Fibroblast of skin of scalp (primary cell): ENCODE measurements at places on chromosomes 2 and 18.

GRCh38 chr18:46468426-46469180 lies 188.4 kb downstream of the LOXHD1 start:
- no peak for DNase-seq

- no peak for DNase-seq
These were observed 182.8 kb upstream of the SKOR2 start for GRCh38 chr18:47434214-47434746.

DNA sequence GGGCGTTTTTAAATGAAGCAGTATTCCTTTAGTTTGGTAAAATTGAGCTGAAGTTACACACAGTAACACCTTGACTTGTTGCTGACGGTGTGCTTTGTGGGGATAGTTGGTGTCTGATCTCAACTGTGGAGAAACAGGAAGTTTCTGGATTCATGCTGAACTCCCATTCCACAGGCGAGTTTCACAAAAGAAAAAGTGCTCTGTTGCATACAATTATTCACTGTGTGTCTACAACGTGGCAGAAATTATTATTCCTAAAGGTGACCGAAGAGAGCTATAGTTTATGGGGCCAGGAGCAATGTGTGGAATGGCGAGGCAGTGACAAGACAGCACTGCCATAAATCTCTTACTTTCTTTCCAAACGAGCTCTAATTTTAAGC lies 463 bp upstream of the CABYR start:
- no peak for DNase-seq

DNA sequence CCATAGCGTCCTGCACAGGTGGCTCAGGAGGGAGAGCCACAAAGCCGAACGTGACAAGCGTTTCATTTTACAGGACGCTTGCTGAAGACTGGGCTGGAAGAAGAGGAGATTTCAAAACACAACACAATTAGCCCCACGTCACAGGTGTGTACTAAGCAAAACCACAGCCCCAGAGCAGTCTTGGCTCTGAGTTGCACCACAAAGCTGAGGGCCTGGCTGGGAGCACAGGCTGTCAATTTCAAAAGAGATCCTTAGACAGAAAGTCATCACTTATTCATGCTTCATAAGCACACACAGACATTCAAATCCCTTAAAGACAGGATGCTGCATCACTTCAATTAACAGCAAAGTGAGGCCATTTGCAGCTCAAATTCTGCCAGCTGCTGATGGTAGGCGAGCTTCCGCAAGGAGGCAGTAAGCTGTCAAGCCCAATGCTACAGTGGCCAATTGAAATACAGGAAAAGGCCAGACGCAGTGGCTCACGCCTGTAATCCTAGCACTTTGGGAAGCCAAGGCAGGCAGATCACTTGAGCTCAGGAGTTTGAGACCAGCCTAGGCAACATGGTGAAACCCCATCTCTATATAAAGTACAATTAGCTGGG lies 79.6 kb downstream of the SKA1 start:
- DNase-seq: no peak

DNA sequence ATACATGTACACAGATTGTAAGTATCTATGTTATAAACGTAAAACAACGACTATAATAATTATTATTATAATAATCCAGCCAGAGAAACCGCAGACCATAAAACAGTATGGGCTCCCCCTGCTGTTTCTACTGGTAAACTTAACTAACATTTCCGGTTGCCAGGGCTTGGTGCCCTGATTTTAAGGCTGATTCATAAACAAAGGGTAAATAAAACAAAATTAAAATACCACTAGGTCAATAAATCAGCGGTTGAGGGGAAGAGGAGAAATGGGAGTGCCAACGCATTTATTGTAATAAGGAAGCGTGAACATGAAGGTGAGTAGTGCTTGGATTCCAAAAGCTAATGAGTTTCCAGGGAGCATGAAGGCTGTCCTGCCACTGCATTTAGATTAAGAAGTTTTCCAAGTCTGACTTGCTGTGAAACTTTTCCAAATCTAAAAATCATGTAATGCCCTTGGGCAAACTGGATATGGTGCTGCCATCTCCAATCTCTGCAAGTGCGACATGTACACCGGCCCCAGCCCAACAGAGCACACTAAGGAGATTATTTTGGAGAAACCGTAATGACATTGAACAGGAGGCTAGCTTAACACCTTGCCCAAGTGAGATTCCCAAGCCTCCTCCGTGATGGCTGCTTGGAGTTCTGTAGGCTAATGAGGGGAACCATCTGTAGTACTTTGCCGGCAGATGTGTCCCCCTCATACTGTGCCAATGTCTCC lies 50.7 kb upstream of the HNRNPA3 start:
- DNase-seq: peak; percentile 39

- peak; percentile 64 for DNase-seq
These were observed 7.7 kb downstream of the FBXO15 start for GRCh38 chr18:74139888-74140287.

DNA sequence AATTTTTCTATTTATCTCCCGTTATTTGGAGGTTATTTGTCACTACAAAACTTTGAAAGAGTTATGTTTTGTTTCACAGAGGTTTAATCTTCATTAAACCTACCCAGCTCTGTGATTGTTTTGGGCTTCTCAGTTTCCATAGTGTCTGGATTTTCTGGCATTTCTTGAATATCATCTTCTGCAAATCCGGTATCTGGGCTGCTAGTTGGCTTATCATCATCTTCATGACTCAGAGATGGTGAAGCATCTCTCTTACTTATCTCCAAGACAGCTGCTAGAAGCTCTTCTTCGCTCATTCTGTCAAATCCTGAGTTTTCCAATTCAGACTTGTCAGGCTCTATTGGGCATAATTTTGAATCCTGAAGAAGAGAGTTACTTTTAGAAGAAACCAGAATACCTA lies 55.6 kb downstream of the VIL1 start:
- DNase-seq: no peak

DNA sequence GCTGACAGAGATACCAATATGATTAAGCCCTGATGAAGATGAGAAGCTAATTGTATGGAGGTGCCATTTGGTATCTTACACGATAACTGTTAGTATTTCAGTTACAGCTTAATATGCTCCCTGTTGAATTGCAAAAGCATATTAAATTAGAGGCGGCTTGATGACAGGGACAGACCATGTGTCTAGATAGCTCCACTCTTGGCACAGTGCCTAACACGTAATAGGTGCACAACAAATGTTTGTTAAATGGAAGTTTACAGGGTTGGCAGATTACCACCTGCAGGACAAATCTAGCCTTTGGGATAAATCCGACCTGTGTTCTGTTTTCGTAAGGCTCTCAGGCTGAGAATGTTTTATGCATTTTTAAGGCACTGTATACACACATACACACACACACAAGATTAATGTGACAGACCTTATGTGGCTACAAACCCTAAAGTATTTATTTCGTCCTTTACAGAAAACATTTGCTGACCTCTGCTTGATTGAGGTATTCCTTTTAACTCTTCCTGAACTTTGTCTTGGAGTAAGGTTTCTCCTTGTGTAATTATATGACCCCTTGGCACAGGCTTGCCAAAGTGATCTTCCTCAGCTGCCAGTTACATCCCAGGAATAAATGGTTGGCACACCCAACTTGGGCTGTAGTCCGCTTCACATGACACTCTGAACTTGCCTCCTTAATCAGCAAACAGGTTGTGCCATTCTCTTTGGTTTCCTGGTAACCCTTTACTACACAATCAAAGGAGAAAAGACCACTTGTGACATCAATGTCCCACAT lies 348.9 kb downstream of the HRH4 start:
- DNase-seq: no peak

GRCh38 chr18:55252053-55252675 lies 292.9 kb upstream of the CCDC68 start:
- no peak for DNase-seq

GRCh38 chr2:11022591-11023273 lies 111.0 kb downstream of the KCNF1 start:
- DNase-seq: no peak

GRCh38 chr2:137964066-137964858 lies at the start of gene HNMT:
Gene HNMT (plus strand): TSS chr2:137964473. CDS start chr2:137964492, 19 bp downstream.
- DNase-seq: peak; percentile 75

- no peak for DNase-seq
These were observed 4.5 kb downstream of the TMEM131 start for GRCh38 chr2:97991081-97991856.

- no peak for DNase-seq
These were observed 37.0 kb upstream of the METTL21A start for GRCh38 chr2:207662203-207662602.

DNA sequence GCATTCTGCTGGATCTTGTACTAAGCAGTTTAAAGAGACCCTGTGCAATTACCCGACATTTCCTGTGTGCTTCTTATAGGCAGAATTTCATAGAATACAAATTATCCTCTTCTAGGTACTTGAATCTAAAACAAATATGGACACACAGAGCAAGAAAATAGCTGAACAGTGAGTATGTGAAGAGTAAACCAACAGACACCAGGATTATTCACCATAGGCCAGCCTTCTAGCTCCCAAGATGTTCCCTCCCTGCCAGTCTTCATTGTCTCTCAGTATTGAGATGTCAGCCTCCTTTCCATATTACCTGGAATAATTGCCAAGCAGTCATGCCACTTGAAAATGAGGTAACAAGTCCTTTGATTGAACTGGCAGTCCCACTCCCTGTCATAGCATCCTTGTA lies 187.1 kb downstream of the PTPRM start:
- no peak for DNase-seq

- no peak for DNase-seq
These were observed 10.6 kb downstream of the RRM2 start for GRCh38 chr2:10132996-10133647.

GRCh38 chr2:138365581-138365980 lies 136.0 kb upstream of the SPOPL start:
- no peak for DNase-seq

- no peak for DNase-seq
These were observed 1467.9 kb upstream of the ZEB2 start for GRCh38 chr2:145987793-145988192.

DNA sequence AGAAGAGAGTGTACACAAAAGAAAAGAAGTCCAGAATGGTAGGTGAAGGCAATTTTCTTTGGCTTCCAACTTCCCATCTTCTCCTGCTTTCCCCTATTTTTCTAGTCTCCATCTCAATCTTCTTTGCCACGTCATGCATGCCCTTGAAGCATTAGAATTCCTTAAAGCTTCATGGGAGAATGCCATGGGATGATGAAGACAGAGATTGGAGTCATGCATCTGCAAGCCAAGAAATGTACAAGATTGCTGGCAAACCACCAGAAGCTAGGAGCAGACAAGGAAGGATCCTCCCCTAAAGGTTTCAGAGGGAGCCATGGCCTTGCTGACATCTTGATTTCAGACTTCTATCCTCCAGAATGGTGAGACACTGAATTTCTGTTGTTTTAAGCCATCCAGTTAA lies 305.9 kb downstream of the HRH4 start:
- peak; percentile 73 for DNase-seq
